Sciatic nerve (tissue), 2 donors: ENCODE measurements at places on chromosomes 7 and 10. TPM values are rescaled to one million over a fixed set of nuclear protein-coding genes. Genes with fewer than 3 reads are reported as not detected.

The KAZALD1 gene
- total RNA-seq = 4.7 TPM

The LBX1 gene
- not detected for total RNA-seq

The GRM3 gene
- not detected for total RNA-seq

The SCART1 gene
- total RNA-seq = 4.7 TPM

GRCh38 chr10:70649526-70649925, 22.8 kb upstream of the ADAMTS14 start:
- no peak for DNase-seq

DNA sequence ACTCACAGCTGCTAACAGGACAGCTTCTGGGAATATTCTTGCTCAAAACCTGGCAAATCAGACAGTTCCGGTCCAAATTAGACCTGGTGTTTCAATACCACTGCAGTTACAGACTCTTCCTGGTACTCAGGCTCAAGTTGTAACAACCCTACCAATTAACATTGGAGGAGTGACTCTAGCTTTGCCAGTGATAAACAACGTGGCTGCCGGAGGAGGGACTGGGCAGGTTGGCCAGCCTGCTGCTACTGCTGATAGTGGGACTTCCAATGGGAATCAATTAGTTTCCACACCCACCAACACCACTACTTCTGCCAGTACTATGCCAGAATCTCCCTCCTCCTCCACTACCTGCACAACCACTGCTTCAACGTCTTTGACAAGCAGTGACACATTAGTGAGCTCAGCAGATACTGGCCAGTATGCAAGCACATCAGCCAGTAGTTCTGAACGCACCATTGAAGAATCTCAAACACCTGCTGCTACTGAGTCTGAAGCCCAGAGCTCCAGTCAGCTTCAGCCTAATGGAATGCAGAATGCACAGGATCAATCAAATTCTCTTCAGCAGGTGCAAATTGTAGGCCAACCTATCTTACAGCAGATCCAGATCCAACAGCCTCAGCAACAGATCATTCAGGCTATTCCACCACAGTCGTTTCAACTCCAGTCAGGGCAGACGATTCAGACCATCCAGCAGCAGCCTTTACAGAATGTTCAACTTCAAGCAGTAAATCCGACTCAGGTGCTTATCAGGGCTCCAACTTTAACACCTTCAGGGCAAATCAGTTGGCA, 2.1 kb downstream of the SP4 start:
- no peak for DNase-seq

DNA sequence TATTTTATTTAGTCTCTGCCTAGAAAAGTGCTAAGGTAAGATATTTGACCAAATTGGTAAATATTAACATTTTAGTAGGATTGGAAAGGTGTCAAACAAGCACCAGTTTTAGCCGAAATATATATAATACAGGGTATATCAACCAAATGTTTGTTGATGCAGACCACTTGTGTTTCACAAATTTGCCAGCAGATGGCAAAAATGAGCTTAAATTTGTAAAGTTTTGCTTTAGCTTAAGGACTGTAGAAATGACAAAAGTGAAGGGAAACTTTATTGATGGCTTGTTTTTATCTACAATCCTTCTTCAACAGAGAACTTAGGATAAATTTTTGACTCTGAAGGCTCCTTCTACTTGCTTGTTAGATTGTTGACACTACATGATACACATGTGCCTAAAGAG, 4.8 kb upstream of the POLR1F start:
- DNase-seq = no peak

- no peak for DNase-seq
These were observed 2.6 kb downstream of the FAM241B start for GRCh38 chr10:69632516-69633199.

- DNase-seq = no peak
These were observed 31.8 kb downstream of the KLRG2 start for GRCh38 chr7:139451638-139452037.

GRCh38 chr10:27844223-27844622, 98.6 kb upstream of the MKX start:
- no peak for DNase-seq

GRCh38 chr7:114567416-114567815, 152.8 kb downstream of the FOXP2 start:
- DNase-seq = no peak

GRCh38 chr7:25481891-25482290, 253.6 kb upstream of the NPVF start:
- no peak for DNase-seq
